Globus pallidus (tissue), 1 donor: ENCODE measurements at places on chromosomes 12 and 14.
A peak's percentile ranks its signal among the peaks of the same experiment; 100 is the strongest.

GRCh38 chr12:128852026-128852698 lies 1.1 kb upstream of the GLT1D1 start:
- DNase-seq: no peak

GRCh38 chr14:50095895-50096294 lies 20.5 kb downstream of the VCPKMT start:
- no peak for DNase-seq

DNA sequence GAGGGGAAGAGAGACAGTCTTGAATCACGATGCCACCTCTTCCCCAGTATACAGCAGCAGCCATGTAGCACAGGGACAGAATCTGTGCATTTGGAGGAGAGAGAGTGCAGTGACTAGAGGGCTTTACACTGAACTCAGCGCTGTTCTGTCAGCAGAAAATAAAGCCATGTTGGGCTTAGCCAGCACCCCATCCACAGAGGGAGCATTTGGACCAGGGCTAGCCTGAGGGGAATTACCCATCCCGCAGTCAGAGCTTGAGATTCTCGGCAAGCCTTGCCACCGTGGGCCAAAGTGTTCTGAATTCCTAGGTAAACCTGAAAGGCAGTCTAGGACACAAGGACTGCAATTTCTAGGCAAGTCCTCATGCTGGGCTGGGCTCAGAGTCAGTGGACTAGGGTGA lies 120.4 kb upstream of the CNOT2 start:
- no peak for DNase-seq

GRCh38 chr12:124863416-124864325 lies at the start of gene SCARB1:
SCARB1 (minus strand) TSS chr12:124863864; CDS start chr12:124863720, 144 bp downstream.
- DNase-seq: peak; percentile 86

- no peak for DNase-seq
Observed at GRCh38 chr12:75870878-75871277, 160.7 kb downstream of the PHLDA1 start.

DNA sequence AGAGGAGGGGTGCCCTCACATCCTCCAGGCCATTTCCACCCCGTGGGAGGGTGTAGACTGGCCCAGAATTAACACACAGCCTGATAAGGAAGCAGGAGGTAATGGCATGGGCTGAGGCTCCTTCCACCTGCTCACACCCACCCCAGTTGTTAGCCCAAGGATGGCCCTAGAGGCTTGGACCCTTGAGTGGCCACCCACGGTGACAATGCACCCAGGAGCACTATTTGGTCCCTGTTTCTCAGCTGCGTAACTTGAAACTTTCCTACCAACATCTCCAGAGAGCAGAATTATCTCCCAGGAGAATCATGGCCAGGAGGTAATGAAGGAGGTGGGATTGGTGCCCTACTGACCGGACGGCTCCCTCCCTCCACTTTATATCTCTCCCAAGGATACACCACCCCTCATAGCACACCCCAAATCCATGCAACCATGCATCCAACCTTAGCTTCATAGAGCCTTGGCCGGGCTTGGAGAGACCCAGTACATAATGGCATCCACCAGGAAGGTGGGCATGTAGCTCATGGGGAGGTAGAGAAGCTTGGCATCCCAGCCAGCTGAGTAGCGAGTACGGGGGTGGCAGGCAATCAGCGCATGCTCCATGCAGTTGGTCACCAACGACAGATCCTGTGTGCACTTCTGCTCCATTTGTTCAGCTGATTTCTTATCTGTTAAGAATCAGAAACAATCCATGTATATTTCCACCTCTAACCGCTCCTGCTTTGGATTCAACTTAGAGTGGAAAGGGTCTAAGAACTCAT lies 5.6 kb downstream of the RDH16 start:
- DNase-seq: no peak

GRCh38 chr12:19190292-19191031 lies 60.9 kb downstream of the PLEKHA5 start:
- DNase-seq: peak; percentile 51

GRCh38 chr12:101957252-101957959 lies 80.0 kb downstream of the DRAM1 start:
- DNase-seq: no peak

DNA sequence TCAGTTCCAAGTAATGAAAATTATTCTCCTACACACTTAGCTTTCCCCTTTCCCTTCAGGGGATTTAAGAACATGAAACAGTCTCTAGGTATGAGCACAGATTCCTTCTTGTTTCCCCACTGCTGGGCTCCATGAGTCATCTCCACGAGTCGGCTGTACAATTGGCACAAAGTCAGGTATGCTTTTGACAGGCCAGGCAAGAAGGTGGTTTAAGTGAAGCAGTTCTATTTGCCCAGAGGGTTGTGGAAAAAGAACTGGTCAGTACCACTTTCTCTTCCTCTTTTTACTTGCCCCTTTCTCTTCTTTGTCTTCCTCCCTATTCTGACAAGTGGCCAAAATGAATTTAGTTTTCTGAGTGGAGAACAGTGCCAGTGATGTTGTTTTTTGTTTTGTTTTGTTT lies 16.3 kb downstream of the DYNC1H1 start:
- peak; percentile 41 for DNase-seq

GRCh38 chr14:78254911-78255461 lies 84.8 kb downstream of the NRXN3 start:
- DNase-seq: no peak

DNA sequence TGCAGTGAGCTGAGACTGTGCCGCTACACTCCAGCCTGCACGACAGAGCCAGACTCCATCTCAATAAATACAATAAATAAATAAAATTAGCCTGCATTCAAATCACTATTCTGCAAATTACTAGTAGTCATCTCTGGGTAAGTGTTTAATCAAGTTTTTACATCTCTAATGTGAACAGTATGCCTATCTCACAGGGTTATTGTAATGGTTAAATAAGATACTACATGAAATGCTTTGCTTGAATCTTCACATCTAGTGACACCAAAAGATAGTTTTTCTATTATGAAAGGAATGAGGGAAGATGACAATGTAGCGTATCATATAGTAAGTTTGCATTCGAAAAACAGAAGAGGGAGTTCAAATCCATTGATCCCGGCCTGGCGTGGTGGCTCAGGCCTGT lies 2.1 kb downstream of the SRSF9 start:
- no peak for DNase-seq

GRCh38 chr14:92259613-92260357 lies 63.2 kb upstream of the SLC24A4 start:
- no peak for DNase-seq

DNA sequence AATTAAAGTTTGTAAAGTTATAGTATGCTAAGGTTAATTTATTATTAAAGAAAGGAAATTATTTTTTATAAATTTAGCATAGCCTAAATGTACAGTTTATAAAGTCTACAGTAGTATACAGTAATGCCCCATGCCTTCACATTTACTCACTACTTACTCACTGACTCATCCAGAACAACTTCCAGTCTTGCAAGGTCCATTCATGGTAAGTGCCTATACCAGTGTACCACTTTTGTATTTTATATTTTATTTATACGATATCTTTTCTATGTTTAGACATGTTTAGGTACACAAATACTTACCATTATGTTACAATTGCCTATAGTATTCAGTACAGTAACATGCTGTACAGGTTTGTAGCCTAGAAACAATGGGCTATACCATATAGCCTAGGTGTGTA lies 95.1 kb upstream of the GRIN2B start:
- no peak for DNase-seq

- DNase-seq: no peak
Observed at GRCh38 chr12:119334430-119335170, at the start of gene CCDC60. CCDC60 (plus strand) TSS chr12:119334729; CDS start chr12:119335177, 448 bp downstream.

- DNase-seq: no peak
Observed at GRCh38 chr14:103057028-103057371, 349 bp downstream of the CDC42BPB start.

DNA sequence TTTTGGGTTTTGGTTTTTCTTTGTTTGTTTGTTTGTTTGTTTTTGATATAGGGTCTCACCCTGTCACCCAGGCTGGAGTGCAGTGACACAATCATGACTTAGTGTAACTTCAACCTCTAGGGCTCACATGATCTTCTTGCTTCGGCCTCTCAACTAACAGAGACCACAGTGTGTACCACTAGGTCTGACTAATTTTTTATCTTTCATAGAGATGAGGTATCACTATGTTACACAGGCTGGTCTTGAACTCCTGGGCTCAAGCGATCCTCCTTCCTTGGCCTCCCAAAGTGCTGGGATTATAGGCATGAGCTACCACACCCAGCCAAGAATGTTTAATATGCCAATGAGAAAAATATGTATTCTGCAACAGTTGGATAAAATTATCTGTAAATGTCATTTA lies 29.6 kb upstream of the USP15 start:
- DNase-seq: no peak

DNA sequence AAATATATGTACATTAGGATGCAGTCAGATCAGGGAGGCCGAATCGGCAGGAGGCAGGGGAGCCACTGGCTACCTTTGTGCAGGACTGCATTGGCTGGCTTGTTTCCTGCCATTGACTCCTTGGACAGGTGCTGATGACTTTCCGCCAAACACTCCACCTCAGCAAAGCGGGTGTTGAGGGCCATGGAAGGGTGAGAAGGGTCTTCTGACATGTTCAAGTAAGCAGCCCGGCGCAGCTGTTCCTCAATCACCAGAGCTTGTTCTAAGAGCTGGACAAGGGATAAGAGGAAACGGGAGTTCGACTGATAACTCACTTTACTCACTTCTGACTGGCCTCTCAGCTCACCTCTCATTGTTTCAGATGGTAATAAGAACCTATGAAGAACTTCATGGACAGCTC lies 4.9 kb upstream of the NOP2 start:
- no peak for DNase-seq

GRCh38 chr12:5989621-5990020 lies 44.6 kb upstream of the ANO2 start:
- DNase-seq: no peak

- no peak for DNase-seq
Observed at GRCh38 chr12:66080791-66081190, 49.8 kb downstream of the LLPH start.

- no peak for DNase-seq
Observed at GRCh38 chr14:96843137-96843536, 46.0 kb downstream of the VRK1 start.

DNA sequence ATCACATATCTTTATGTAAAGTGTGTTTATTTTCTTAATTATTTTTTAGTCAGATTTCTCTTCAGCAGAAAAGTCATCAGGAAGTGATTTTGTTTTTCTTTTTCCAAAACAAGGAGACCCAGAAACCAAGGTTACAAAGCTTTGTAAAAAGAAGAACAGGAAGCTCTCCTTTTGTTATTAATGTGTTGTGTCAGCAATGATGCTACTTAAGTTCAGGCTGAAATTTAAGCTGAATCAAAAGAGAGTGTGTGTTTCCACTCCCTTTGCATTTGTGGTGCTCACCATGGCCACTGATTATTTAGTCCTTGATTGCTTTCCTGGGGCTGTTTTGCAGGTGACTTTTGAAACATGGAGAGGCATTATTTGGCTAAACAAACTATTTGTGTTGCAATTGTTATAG lies 155.3 kb upstream of the ATP2B1 start:
- no peak for DNase-seq

DNA sequence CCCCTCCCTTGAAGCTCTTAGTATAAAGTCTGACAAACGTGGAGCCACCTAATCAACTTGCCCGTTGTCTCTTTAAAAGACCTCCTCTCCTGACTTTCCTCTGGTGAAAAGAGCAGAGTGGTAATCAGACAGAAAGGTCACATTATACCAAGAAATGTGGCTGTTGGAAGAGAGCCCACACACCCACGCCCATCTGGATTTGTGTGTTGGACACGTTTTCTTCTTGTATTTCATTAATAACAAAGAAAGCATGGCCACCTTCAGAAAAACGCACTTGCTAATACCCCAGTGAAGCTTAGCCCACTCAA lies 41.3 kb downstream of the CCDC60 start:
- DNase-seq: no peak

DNA sequence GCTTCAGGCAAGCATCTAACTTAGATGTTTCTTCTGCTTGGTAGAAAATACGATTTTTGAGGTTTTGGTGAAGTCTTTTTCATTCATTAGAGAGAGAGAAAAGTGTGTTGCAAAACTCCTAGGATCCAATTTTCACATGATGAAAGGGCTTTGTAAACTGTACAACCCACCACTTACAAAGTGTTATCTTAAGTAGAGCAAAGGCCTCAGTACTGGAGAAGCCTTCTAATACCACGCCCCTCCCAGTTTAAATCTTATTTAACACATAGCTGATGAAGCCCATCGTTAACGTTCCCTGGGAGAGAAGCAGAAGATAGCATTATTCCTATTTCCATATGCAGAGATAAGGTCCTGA lies 869 bp downstream of the APOLD1 start:
- DNase-seq: no peak

- DNase-seq: no peak
Observed at GRCh38 chr12:123160801-123161487, 10.1 kb upstream of the PITPNM2 start.

DNA sequence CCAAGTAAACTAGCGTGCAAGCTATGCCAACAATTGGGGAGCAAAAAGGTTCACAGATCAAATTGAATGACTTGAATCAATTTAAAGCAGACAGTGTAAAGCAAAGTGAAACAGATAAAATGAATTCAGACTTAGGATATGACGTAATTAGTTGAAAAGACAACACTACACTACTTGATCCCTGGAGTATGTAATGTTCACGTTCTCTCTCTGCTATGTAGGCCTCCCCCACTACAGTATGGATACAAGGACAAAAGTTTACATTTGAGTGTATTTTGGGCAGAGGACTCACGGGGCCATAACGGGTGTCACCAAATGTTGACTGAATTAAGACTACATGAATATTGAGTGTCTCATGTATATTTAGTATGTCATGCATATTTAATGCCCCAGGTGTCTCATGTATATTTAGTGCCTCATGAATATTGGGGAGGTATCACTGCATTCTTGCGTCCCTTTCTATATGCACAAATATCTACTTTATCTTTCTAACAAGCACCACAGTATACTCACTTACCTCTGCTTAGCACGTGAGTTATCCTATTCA lies 44.5 kb downstream of the RERGL start:
- no peak for DNase-seq
